ENCODE measurements at places on chromosomes 11 and 22. TPM values are rescaled to one million over a fixed set of nuclear protein-coding genes. Genes with fewer than 3 reads are reported as not detected.

GRCh38 chr22:36383110-36383581 is 4.6 kb downstream of the MYH9 start:
- no peak for DNase-seq

- DNase-seq: no peak
Observed at GRCh38 chr22:17268501-17269223, 49.4 kb upstream of the ADA2 start.

DNA sequence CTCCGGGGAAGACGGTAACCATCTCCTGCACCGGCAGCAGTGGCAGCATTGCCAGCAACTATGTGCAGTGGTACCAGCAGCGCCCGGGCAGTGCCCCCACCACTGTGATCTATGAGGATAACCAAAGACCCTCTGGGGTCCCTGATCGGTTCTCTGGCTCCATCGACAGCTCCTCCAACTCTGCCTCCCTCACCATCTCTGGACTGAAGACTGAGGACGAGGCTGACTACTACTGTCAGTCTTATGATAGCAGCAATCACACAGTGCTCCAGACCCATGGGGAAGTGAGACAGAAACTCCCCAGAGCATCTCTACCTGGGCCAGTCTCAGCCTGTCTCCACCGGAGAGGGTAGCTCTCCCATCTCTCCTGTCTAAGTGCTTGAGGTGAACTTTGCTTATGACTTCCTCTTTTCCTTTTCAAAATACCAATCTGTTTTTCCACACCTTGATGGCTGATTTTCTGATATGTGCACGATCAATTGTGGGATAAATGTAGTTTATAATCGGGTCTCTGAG is 48.5 kb upstream of the VPREB1 start:
- DNase-seq: no peak

- peak; percentile 54 for DNase-seq
Observed at GRCh38 chr11:134574425-134574824, 162.4 kb upstream of the B3GAT1 start.

- no peak for DNase-seq
Observed at GRCh38 chr11:60204922-60205321, 22.0 kb upstream of the MS4A6A start.

DNA sequence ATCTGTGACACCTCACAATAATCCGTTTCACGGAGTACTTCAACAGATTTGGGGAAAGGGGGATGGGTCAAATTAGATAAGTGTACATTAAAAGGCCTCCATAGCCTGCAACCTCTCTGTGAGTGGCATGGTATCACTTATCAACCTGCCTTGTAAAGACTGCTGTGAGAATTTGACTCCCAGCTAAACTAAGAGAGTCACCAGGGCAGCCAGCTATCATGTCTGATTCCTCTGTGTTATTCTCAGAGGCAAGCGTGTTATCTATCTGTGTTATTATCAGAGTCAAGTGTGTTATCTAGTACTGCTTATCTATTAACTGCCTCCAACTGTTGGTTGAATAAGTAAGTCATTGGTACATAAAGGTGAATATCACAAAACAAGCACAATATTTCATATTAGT is 4.1 kb upstream of the FAM83F start:
- no peak for DNase-seq

DNA sequence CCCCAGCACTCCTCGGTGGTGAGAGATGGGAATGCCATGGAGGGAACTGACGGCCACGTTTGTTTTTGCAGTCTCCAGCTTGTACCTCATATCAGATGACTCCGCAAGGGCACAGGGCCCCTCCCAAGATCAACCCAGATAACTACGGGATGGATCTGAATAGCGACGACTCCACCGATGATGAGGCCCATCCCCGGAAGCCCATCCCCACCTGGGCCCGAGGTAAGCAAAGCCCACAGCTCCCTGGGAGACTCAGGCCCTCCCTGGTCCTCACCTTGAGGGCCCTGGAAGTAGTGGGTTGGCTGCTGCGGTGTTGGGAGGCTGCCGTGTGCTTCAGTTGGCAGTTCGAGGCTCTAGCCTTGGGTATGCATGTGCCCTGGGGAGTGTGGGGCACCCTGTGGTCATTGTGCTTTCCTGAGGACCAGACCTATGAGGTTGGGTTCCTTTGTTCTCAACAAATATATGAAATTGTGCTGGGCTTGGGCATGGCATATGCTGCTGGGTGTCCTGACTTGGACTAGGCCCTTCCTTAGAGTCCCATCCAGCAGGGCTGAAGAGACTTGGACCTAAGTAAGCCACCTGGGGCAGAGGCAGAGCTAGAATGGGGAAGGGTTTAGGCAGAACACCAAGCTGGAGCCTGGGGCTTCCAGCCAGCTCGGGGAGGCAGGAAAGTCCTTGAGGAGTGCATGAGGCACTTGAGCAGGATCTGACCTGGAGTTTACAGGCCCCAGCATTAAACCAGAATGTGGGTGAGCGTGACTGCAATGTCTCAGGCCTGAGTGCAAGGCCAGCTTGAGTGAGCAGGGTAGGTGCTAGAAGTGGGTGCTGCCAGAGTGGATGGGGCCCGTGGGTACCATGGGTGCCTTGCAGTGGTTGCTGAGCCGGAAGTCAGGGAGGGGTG is 26.4 kb downstream of the INCENP start:
- DNase-seq: peak; percentile 58

DNA sequence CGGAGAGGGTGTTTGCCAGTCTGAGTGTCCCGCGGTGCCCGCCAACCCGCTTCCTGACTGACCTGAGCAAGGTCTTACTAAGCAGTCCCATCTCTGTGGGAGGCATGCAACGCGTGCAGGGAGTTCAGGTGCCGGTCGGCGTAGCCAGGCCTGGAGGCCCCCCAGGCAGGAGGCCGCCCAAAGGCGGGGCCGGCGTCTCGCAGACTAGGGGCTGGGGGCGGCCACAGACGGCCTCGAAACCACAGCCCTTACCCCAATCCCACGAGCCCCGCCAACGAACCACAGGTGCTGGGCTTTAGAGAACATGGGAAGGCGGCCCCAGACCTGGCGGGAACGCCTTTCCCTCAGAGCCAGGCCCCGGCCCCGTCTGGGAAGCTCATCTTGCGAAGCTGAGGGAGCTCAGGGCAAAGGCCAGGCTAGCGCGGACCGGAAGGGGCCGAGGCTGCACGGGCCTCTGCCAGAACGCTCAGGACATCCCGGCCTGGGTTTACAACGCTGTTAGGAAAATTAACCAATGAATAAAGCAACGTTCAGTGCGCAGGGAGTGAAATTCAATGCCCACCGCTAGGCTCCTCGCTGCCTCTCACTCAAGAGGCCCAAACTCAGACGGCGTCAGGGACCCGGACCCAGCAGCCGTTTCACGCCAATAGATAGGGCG is 2.1 kb upstream of the MTFP1 start:
- no peak for DNase-seq

- DNase-seq: peak; percentile 74
Observed at GRCh38 chr22:18947905-18948304, 11.8 kb upstream of the PRODH start.

- DNase-seq: no peak
Observed at GRCh38 chr11:73963861-73964260, 13.0 kb downstream of the DNAJB13 start.

- DNase-seq: no peak
Observed at GRCh38 chr11:123227763-123228495, 32.9 kb upstream of the CLMP start.

GRCh38 chr11:100910808-100911207 is 218.8 kb downstream of the PGR start:
- no peak for DNase-seq

GRCh38 chr11:13333456-13333957 is 55.9 kb downstream of the BMAL1 start:
- no peak for DNase-seq

- no peak for DNase-seq
Observed at GRCh38 chr11:859394-860131, 16.9 kb downstream of the TSPAN4 start.

DNA sequence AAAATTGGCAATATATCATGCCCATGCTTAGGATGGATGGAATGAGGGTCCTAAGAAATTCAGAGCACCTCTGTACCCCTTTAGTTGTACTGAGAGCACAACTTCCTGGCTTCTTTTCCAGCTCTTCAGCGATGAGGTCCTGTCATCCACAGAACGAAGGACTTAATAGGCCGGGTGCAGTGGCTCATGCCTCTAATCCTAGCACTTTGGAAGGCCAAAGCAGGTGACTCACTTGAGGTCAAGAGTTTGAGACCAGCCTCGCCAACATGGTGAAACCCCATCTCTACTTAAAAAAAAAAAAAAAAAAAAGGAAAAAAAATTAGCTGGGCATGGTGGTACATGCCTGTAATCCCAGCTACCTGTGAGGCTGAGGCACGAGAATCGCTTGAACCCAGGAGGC is 125.3 kb upstream of the BMAL1 start:
- DNase-seq: no peak

GRCh38 chr11:43267856-43268580 is 43.8 kb upstream of the API5 start:
- DNase-seq: no peak

DNA sequence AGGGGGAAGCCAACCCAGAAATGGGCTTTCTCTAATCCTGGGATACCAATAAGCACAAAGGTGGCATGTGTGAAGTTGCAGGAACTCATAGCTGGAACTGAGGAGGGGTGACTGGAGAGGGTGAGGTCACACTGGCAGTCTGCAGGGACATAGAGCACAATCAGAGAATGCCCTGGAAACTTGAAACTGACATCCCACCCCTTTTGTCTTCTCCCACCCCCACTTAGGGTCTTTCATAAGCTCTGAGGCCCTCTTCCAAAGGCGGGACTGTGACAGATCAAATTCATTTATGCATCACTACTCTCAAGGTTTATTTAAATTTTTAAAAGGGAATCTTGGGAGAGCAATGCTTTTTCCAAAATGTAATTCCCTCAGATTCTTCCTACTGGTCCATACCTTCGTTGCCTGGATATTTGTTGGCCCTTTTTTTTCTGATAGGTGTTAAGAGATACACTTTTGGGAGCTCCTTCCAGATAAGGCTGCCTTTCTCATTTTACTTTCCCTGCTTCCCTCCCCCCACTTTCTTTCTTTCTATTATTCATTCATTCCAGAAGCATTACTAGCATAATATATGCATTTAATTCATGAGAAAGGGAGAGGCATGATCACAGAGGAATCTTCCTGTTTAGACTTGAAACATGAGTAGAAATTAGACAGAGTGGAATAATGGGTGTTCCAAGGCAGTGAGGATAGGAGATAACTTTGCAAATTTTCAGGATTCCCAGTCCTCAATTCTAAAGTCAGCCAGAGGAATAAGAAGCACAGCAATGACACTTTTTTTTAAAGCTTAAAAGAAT is 14.8 kb downstream of the OR51E2 start:
- DNase-seq: no peak

GRCh38 chr11:72535194-72535547 is 100.8 kb upstream of the CLPB start:
- DNase-seq: no peak

DNA sequence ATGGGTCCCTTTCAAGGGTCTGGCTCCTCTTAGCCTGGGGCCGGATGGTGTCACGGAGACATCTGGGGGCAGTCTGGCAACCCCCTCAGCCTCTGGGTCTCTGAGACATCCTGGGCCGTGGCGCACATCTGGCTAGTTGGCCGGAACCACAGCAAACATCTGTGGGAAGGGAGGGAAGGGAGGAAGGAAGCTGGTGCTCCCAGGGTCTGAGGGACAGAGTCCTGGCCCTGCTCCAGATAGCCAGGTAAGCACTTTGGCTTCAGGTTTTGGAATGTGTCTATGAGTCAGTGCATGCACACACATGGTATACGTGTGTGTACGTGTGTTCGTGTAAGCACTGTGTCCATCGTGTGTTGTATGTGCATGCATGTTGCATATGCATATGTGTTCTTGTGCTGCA is 225.1 kb downstream of the MN1 start:
- DNase-seq: no peak

DNA sequence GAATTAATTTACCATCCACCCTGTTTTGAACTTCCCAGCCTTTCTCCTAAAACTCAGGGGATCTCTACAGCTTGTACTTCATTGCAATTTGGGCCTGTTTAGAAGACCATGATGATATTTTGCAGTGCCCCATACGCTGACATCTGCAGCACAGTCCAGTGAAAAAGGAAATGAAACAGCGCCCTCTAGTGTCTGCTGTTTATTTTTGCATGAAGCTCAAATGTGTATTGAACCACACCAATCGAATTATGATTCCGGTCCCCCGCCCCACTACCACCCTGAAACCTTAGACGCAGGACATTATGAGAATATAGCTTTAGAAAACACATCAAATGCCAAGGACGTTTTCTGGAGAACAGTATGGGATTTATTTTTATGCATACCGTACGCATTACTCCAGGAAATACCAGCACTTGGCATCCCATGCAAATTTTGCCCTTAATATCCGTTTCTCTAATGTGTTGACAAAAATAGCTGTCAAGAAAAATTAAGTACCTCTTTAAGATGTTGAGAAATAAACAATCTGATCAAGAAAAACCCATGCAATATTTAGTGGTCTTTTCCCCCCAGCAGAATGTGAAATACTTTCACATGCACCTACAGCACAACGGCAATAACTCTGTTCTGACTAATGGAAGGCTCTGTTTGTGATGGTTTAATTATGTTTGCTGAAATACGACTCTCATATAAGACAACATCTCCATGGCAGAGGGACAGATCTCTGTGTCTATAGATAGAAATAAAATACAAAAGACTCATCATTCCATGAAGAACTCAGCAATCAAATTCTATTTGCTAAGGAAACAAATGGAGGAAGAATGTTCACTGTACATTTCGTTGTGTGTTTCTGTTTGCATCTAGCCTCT is 93.9 kb downstream of the TECTA start:
- DNase-seq: no peak

DNA sequence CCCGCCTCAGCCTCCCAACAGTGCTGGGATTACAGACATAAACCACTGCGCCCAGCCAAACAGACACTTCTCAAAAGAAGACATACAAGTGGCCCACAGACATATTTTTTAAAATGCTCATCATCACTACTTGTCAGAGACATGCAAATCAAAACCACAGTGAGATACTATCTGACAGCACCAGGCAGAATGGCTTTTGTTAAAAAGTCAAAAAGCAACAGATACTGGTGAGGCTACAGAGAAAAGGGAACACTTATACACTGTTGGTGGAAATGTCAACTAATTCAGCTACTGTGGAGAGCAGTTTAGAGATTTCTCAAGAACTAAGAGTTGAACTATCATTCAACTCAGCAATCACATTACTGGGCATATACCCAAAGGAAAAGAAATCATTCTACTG is 67.0 kb downstream of the ARHGAP20 start:
- DNase-seq: no peak

- no peak for DNase-seq
Observed at GRCh38 chr11:113384551-113384950, 3.0 kb upstream of the ANKK1 start.

Gene CCDC188
- total RNA-seq: 0.67 TPM

Gene TMPRSS6
- not detected for total RNA-seq

Gene TTC36
- total RNA-seq: 0.62 TPM

Gene RASD2
- 3.5 TPM for total RNA-seq

Gene ABTB2
- total RNA-seq: 27.9 TPM

Measured in cardiac septum (tissue), 1 donor.